ENCODE measurements at places on chromosomes 2 and 18.

DNA sequence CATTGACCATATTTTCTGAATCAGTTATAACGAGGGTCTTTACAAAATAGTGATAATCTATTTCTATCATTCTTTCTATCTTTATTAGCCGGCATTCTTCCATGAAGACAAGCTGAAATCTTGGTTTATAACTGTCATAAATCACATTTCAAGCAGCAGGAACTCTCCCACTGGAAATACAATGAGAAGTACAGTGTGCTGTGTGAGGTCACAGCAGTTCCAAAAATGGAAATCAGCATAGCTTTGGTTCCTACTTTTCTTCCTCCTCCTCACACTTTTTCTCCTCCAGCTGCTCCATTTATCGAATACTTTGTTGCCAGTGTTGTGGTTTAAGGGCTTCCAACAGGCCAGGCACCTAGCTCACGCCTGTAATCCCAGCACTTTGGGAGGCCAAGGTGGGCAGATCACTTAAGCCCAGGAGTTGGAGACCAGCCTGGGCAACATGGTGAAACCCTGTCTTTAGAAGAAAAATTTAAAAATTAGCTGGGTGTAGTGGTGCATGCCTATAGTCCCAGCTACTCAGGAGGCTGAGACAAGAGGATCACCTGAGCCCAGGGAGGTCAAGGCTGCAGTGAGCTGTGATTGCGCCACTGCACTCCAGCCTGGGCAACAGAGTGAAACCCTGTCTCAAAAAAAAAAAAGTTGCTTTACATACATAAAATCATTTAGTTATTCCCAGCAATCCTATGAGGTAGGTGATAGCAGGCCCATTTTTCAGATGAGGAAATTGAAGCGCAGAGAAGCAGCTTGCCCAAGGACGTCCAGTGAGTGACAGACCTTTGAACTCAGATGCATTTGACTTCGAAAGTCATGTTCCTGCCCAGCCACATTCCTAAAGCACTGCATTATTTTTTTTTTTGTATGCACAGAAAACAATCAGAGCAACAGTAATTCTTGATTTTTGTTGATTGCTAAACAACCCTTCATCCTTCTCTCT, 34.0 kb upstream of the GPR55 start:
- no peak for DNase-seq

DNA sequence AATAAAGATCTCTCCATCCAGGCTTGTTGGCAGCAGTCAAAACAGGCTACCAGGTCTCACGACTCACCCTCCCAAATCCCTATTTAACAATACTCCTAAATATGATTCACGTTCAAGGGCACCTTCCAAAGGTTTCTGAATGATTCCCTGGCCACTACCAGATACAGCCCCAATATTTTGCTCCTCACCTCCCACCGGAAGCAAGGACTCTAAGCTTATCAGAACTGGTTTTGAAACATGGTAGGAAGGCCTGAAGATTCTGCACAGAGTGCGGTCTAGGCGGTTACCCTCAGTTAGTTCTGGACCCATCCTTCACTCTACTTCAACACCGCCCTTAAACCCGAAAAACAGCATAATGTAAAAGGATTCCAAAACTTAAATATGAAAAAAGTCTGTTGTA, 5.2 kb downstream of the PPP4R1 start:
- no peak for DNase-seq

- DNase-seq, result no peak
Measured at GRCh38 chr18:45008694-45009413, 328.2 kb downstream of the SETBP1 start.

DNA sequence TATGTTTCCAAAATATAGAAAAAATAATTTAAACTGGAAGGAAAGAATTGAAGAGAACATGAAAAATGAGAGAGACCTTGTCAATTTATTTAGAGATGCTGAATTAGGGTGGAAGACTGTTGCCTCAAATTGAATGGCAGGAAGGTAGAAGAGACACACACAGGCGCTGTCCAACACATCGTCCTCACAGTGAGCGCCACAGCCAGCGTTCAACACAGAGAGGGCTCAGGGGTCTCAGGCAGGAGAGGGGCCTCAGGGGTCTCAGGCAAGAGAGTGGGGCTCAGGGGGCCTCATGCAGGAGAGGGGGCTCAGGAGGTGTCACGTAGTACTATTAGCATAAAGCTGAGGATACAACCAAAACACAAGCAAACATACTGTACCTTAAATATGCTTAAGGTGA, 65.7 kb downstream of the TMEM18 start:
- no peak for DNase-seq

- no peak for DNase-seq
Measured at GRCh38 chr2:29834624-29835023, 86.8 kb downstream of the ALK start.

GRCh38 chr2:50535971-50536759, 495.8 kb downstream of the NRXN1 start:
- no peak for DNase-seq

GRCh38 chr2:141508086-141508752, 622.6 kb downstream of the LRP1B start:
- DNase-seq, result no peak

GRCh38 chr2:218074031-218074430, 5.0 kb downstream of the RUFY4 start:
- no peak for DNase-seq

DNA sequence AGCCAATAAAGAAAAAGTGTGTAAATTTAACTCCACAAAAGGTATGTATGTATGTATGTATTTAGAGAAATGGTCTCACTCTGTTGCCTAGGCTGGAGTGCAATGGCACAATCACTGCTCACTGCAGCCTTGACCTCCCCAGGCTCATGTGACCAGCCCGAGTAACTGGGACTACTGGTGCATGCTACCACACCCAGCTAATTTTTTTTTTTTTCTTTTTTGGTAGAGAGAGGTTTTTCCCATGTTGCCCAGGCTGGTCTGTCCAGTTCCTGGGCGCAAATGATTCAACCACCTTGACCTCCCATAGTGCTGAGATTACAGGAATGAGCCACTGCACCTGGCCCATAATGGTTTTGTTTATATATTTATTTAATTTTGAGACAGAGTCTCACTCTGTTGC, 67.1 kb downstream of the CERKL start:
- DNase-seq, result no peak

DNA sequence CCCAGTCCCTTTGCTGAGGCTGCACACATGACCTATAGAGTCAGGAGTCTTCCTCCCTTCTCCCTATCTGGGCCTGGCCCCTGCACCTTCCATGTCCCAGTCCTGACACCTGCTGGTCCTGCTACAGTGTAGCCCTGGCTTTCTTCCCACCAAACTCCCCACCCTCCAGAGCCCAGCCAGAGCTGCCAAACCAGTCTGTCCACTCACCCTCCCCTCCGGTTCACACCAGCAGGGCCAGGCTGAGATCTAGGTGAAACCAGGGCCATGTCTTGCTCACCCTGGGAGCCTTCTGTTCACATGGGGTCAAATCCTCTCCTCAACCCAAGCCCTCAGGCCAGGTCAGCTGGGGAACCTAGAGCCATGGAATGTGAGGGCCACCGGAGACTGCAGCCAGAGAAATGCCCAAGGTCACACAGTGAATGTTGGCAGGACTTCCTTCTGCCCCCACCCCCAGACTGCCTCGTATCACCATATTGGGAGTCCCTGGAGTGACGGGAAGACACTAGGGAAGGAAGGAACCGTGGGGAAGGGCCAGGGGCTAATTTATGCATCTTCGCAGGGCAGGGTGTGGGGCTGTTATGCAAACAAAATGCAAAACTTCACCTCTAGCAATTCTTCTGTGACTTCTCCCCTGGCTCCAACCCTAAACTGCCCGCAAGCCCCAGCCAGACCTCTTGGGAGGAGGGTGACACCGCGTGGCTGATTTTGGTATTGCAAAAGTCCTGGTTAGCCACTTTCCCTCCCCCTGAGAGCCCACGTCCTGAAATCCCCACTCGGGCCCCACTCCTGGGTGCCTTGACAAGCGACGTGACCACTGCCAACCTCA, 14.6 kb downstream of the TNS1 start:
- peak; percentile 55 for DNase-seq

DNA sequence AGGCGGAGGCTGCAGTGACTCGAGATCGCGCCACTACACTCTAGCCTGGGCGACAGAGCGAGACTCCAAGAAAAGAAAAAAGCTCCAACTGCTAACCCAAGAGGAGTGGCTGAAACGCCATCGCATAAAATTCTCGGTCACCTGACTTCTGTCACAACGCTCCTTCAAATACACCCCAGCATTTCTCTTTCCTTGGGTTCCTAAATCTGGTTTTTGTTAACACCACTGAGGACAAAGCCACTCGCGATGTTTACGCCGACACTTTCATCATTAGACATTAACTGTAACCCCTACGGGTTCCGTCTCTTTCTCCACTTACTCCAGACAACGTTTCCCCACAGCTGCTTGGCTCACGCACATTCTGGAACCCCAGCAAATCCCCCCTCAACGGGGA, 679 bp downstream of the CLK1 start:
- DNase-seq, result no peak

- DNase-seq, result no peak
Measured at GRCh38 chr2:11416931-11417330, 49.0 kb downstream of the E2F6 start.

GRCh38 chr18:12803069-12803936, 80.7 kb downstream of the PTPN2 start:
- no peak for DNase-seq

GRCh38 chr2:165114346-165114939, 89.4 kb downstream of the SCN3A start:
- no peak for DNase-seq

DNA sequence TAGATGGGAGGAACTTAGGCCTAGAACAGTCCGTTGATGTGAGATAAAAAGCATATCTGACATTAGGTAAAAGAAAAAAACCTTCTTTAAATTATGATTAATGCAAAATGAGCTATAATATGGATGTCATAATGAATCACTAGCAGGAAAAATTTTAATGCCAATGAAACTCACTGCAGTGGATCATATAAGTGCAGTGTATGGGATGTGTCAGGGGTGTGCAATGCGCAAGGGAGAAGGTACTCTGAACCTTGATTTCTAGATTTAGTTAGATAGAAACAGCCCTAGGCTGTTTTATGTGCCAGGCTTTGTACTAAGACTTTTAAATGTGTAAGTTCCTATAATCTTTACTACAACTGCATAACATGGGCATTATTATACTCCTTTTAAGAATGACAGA, 50.4 kb upstream of the NXPH2 start:
- no peak for DNase-seq

GRCh38 chr2:99926986-99927385, 215.4 kb downstream of the AFF3 start:
- DNase-seq, result no peak

DNA sequence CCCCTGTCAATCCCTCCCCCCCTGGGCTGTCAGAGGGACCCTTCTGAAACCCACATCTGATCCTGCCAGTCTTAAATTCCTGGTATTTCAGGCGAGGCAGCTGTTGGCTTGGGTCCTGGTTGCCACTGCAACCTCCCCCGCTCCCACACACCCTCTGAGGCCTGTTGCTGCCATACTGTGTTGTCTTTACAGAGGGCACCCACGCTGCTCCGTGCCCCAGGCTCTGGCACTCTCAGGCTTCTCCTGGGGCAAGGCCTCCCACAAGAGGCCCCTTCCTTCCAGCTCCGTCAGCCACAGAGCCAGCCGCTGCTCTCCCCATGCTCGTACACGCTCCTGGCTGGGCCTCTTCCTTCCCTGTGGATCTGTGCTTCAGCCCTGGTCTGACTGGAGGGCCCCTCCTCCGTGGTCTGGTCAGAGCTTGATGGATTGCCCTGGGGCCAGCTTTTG, 8.6 kb downstream of the CABLES1 start:
- no peak for DNase-seq

GRCh38 chr2:142853912-142854311, 23.6 kb upstream of the KYNU start:
- DNase-seq, result no peak

DNA sequence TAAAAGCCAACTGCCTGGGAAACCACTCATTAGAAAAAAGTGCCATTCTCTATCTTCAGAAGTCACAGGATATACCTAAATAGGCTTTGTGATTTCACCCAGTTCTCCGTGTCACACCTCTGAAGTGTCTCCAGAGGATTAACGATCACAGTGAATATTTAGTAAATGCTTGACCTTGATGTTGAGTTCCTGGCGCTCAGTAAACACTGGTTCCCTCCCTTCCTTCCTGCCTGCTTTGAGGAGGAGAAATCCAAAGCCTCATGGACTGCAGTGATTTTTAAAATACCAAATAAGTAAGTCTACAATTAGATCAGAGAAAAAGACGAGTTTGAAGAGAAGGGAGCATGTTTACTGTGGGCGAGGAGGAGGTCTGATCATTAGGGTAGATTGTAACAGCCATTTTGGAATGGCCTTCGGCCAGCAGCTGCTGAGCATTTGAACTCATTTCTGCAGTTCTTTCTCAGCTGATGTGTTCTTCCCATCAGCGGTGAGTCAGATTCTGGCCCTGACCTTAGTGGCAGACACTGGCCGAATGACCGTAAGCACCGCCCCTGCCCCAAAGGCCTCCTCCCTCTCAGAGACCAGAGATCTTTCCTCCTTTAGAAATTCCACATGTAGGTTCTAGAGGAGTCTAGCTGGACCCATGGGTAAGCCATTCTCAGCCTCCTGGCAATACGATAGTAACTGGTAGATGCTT, 62.1 kb upstream of the SLC16A14 start:
- DNase-seq, result no peak

- DNase-seq, result no peak
Measured at GRCh38 chr2:54617409-54617808, 106.1 kb upstream of the EML6 start.

DNA sequence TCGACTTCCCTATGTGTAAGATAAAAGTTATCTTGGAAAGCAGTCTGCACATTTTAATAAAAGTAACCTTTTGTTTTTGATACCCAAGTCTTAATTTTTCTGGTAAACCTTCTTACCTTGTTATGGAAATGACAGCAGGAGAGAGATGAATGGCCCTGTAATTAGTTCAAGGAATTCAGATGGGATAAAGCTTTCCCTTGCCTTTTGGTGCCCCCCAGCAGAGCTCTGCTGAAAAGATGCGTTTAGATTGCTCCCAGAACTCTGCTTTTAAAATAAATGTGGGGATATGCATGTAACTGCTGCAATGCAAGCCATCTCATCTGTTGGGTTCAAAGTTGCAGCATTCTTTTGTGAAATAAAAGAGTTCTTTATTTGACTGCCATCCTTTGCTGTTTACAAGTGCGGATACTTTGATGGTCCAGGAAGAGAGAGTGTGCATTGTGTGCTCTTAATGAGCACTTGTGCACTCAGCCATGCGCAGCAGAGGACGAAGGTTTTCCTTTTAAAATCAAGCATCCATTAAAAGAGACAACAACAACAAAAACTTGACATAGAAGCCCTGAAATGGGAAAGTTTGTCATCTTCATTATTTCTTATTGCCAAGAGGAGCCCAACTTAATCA, 176.7 kb upstream of the ST6GAL2 start:
- no peak for DNase-seq

- no peak for DNase-seq
Measured at GRCh38 chr18:2982452-2983269, 30.3 kb downstream of the LPIN2 start.

GRCh38 chr18:80246445-80247392, 595 bp downstream of the PARD6G start:
- no peak for DNase-seq

- peak; percentile 22 for DNase-seq
Measured at GRCh38 chr2:30267161-30267975, 36.0 kb downstream of the LBH start.

Measured in stimulated activated CD8-positive, alpha-beta memory T cell treated with anti-CD3 and anti-CD28 coated beads, Interleukin-7, amount 100 ng/mL, for 24 hours (primary cell).